ENCODE measurements at places on chromosomes 11 and 22. TPM values are rescaled to one million over a fixed set of nuclear protein-coding genes. Genes with fewer than 3 reads are reported as not detected.

GRCh38 chr11:64234647-64235379 is 429 bp downstream of the VEGFB start:
- DNase-seq: peak; percentile 86

GRCh38 chr11:35104655-35105054 is 34.3 kb upstream of the CD44 start:
- DNase-seq: no peak

DNA sequence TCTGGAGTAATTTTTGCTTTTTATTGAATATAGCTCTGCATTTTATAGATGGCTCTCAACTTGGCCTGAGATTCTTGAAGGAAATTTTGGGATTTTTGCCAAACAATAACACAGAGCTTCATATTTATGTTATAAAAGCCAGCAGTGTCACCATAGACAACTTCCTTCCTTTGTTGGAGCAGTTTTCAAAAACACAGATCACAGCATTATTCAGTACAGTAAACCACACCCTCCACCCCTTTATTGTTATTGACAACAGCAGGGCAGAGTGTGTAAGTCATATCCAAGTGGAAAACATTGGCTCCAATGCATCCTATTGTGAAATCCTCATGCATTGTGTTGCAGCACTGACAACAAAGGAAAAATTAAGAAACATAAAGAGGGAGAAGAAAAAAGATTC is 62.6 kb upstream of the PRSS23 start:
- no peak for DNase-seq

- no peak for DNase-seq
Observed at GRCh38 chr11:64074239-64074638, 38.5 kb downstream of the FLRT1 start.

DNA sequence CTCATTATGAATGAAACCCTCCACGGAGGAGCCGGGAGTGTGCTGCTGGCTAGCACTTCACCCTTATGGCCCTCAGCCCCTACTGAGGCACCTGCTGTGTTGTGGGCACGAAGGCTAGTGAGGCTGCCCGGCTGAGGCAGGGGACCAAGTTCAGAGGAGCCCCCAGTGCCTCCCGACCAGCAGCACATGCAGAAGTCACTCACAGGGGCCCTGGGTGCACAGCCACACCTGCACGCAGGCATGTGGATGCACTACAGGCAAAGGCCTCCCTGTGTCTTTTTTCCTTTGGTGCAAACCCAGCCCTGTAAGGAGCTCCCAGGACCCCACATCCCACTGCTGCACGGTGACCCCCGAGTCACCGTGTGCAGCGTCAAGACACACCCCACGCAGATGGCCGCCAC is 261.5 kb downstream of the BRD1 start:
- DNase-seq: no peak

DNA sequence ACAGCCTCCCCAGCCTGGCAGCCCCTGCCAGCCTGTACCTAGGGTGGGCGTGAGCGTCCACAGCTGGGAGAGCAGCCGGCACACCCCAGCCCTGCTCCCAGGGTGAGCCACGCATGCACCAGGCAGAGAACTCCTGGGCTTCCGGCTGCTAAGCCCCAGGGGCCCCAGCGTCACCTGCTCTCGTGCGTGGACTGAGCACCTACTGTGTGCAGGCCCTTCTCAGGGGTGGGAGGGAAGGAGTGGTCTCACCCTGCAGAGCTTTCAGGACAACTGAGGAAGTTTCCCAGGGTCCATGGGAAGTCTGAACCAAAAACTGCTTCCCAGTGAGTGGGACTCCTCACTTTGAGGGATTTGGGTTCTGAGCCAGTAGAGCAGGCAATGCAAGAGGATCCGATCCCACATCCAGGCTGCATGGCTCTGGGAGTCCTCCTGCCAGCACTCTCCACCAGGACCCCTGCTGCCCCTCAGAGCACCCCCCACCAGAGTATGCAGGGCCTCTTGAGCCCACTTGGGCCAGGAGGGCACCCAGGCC is 47.1 kb upstream of the PRODH start:
- no peak for DNase-seq

The FOLR2 gene
- 12.1 TPM for total RNA-seq

The PSMA1 gene
- 26.8 TPM for total RNA-seq

The KRTAP5-2 gene
- not detected for total RNA-seq

The UBQLNL gene
- 0.92 TPM for total RNA-seq

The OR2AT4 gene
- total RNA-seq: not detected

Measured in stomach (tissue), 19 donors.